ENCODE measurements at places on chromosomes 16 and 17.

DNA sequence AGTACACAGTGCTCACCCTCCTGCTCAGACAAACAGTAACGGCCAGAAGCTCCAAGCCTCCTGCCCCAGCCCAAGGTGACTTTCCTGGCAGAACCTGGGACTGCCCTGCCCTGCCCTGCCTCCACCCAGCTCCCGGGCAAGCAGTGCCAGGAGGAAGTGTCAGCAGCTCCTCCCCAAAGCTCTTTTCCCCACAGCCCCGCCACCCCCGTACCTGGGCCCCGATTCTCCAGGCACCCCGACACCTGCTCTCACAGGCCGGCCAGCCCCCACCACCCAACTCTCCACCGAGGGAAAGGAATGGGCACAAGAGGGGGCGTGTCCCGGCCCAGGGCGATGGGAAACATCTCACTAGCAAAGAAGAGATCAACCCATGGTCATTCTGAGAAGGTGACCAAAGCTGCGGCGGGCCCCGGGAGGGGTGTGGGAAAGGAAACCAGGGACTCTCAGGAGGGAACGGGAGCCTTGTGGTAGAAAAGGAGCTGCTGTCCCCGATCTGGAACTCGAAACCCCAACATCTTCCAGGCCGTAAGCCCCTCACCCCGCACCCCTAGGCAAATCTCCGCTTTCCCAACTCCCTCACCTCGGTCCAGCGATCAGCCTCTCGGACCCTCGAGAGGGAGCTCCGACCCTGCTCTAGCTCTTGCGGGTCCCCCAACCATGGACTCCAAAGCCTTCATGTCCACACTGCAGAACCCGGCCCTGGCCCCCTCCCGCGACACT, 1.2 kb downstream of the BCAR1 start:
- no peak for DNase-seq

- no peak for DNase-seq
Observed at GRCh38 chr16:84683691-84684591, 15.9 kb upstream of the USP10 start.

- no peak for DNase-seq
Observed at GRCh38 chr17:1123921-1124715, 55.7 kb downstream of the ABR start.

DNA sequence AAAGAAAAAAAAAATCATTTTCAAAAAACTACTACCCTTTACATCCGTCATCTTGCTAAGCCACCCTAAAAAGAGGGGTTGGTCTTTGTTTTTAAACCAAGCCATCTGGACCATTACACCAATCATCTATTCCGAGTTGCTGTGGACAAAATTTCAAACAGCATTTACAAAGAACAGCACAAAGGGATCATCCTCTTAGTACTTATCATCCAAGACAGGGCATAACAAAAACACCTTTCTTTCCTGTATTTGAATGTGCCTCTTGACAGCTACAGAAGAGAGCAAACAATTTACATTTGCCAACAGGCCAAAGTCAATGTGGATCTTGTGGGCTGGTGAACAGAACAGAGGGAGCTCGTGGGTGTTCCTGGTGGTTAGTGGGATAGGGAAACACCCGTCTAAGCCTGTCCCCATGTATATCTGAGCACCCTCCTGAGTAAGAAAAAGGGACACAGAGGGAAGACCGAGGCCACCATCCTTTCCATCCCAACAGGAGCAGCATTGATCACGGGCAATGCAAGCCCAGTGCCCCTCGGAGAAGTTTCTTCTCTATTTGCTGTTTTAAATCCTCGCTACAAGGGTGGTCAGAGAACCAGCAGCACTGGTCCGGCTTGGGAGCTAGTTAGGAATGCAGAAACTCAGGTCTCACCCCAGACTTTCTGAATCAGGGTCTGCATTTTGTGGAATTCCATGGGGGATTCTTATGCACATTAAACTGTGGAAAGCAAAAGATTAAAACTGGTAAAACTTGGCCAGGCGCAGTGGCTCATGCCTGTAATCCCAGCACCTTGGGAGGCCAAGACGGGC, 1.9 kb downstream of the SLC39A11 start:
- DNase-seq: no peak

GRCh38 chr16:64132190-64132589, 989.7 kb downstream of the CDH11 start:
- no peak for DNase-seq

GRCh38 chr17:8018436-8018835, 16.0 kb downstream of the GUCY2D start:
- no peak for DNase-seq

- DNase-seq: no peak
Observed at GRCh38 chr17:67272312-67273047, 27.5 kb upstream of the HELZ start.

GRCh38 chr16:30445149-30445407, 596 bp downstream of the SEPHS2 start:
- no peak for DNase-seq
